ENCODE measurements at places on chromosomes 11 and 22.

- DNase-seq, result peak; percentile 45
Measured at GRCh38 chr11:94525546-94526324, 13.5 kb downstream of the C11orf97 start.

DNA sequence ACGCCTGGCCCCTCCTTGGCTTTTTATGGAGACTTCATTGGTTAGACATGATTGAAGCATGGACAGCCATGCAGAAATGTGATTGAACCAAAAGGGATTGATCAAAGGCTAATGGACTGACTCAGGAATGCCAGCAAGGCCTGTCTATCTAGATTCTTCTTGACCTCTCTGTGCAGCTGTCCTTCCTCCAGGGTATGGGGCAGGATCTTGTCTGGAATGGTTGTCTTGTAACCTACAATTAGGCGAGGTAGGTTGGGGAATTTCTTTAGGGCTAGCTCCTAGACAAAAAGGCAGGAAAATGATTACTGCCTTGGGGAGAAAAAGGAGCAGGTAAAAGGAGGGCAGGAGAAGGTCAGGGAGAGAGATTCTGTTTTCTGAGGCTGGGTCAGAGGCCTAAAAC lies 59.6 kb upstream of the INCENP start:
- no peak for DNase-seq

- no peak for DNase-seq
Measured at GRCh38 chr11:23336961-23337360, 476.7 kb upstream of the CCDC179 start.

- DNase-seq, result no peak
Measured at GRCh38 chr11:119051440-119052162, 5.4 kb downstream of the HYOU1 start.

- no peak for DNase-seq
Measured at GRCh38 chr11:9207229-9207628, 57.9 kb downstream of the DENND5A start.
